ENCODE measurements at places on chromosomes 1 and 21.

- DNase-seq = no peak
These were observed at the start of gene FMO2 for GRCh38 chr1:171185091-171185490. Gene FMO2, plus strand, starts transcription at chr1:171185300. Its CDS starts 414 bp downstream, at chr1:171185714.

DNA sequence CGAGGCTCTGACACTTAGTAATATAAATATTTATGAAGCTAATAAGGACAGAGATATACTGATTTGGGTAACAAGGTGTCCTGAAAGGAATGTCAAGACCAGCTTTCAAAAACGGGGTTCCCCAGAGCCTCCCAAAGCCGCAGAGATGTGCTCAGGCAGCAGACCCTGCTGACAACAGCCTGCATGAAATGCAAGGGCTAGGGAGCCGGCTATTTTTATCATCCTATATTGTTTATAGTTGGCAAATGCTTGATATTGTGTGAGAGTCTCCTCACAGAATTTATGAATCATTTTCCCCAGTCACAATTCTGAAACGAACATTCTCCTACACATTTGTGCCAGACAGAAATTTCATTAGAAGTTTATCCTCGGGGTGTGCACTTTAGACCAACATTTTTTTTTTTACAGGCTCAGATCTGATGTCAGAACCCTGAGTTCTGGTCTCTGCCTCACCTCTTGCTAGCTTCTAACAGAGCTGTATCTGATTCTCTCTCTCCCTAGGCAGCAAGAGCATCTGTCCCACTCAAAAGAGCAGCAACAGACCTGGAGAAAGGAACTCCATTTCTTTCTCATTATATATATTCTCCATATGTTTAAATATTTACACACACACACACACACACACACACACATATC, 302.3 kb upstream of the PLD5 start:
- DNase-seq = no peak

- DNase-seq = no peak
These were observed 478 bp upstream of the PRDM2 start for GRCh38 chr1:13699510-13699909.

- DNase-seq = no peak
These were observed 80.9 kb upstream of the AJAP1 start for GRCh38 chr1:4573526-4573925.

DNA sequence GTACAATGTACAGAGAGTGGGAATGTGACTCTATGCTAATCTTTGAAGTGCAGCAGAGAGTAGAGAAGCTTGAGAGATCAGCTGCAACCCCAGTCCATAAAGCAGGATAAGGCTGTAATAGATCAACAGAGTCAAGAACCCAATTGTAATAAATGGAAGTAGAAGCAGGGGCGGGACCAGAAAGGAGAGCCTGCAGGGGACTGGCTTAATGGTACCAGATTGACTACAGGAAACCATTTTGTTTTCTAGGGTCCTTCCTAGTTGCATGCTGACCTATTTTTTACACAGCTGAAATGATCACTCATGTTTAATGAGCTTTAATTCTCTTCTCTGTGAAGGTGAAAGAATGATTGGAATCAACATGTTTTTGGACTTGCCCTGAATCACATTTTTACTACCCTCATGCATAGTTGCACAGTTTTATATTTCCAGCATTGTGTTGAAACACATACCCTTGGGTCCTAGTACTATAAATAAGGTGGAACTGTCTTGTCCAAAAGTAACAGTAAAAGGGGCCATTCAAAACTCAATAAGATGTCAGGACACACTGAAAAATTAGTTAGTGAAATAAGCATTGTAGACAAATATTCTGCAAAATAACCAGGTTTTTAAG, 69.8 kb downstream of the GPR88 start:
- DNase-seq = no peak

DNA sequence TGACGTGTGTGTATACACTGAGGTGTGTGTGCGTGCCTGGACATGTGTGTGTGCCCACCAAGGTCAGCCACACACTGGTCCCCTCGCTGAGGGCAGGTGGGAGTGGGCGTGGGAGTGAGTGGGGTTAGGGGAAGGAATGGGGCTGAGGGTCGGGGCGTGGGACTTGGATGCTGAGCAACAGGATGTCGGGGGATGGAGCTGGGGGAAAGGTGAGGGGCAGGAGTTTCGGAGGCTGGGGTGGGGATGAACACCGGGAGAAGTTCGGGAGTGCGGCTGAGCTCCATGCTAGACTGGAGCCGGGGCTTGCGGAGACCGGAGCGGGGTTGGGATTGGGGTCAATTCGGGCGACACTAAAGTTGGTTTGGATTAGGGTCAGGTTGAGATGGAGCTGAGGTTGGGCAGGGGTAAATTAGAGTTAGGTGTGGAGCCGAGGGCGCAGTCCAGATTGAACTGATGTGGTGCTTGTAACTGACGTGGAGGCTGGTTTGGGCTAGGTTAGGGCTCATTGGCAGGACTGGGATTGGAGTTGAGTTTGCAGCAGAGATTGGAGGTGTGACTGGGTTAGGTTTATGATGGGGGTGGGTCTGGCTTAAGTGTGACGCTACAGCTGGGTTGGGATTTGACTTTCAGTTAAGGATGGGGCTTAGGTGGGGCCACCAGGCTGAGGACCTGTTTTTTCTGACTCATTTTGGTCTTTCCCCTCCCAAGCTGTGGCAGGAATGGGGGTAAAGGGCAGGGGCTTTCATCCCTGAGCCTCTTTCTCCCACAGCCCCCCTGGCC, 3.3 kb upstream of the GUCA2A start:
- DNase-seq = no peak

DNA sequence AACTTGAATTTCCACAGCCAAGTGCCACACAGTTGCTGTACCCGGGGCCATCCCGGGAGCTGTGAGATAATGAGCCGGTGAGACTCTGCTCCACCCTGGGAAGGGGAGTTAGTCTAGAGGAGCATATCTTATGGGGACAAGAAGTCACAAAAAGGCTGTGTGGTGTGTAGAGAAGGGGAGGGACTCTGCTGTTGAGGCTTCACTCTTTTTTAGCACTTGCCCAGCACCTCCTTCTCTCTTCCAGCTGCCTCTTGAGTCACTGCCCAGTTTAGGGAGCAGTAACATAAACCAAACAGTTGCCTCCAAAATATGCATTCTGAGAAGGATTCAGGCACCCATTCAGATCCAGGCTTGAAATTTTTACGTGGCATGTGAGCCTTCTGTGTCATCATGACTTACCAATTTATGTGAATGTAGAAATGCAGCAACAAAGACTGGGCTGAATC, 744 bp upstream of the WDR26 start:
- peak; percentile 19 for DNase-seq

All from cerebellar cortex (tissue), 1 donor.